ENCODE measurements at places on chromosomes 4 and X. TPM values are rescaled to one million over a fixed set of nuclear protein-coding genes. Genes with fewer than 3 reads are reported as not detected.

CXCL9 gene
- not detected for total RNA-seq

ZNF518B gene
- 34.2 TPM for total RNA-seq

PAK3 gene
- 0.13 TPM for total RNA-seq

PCSK1N gene
- total RNA-seq: not detected

TRAM1L1 gene
- total RNA-seq: 0.89 TPM

DAPP1 gene
- total RNA-seq: not detected

EDNRA gene
- not detected for total RNA-seq

CT45A10 gene
- total RNA-seq: not detected

MTMR8 gene
- total RNA-seq: 0.05 TPM

CETN2 gene
- total RNA-seq: 42.4 TPM

P2RY10 gene
- not detected for total RNA-seq

MAD2L1 gene
- 27.3 TPM for total RNA-seq

NPNT gene
- total RNA-seq: 0.59 TPM

CFP gene
- not detected for total RNA-seq

USP17L21 gene
- not detected for total RNA-seq

PDCL2 gene
- total RNA-seq: not detected

FAM9A gene
- not detected for total RNA-seq

HAND2 gene
- total RNA-seq: not detected

TSPAN7 gene
- total RNA-seq: 2.7 TPM

BCLAF3 gene
- total RNA-seq: 1.8 TPM

GLUD2 gene
- total RNA-seq: 3.2 TPM

FGG gene
- not detected for total RNA-seq

CNKSR2 gene
- not detected for total RNA-seq

KIF4A gene
- 21.7 TPM for total RNA-seq
